ENCODE measurements at places on chromosomes 1 and 21.
A peak's percentile ranks its signal among the peaks of the same experiment; 100 is the strongest.

DNA sequence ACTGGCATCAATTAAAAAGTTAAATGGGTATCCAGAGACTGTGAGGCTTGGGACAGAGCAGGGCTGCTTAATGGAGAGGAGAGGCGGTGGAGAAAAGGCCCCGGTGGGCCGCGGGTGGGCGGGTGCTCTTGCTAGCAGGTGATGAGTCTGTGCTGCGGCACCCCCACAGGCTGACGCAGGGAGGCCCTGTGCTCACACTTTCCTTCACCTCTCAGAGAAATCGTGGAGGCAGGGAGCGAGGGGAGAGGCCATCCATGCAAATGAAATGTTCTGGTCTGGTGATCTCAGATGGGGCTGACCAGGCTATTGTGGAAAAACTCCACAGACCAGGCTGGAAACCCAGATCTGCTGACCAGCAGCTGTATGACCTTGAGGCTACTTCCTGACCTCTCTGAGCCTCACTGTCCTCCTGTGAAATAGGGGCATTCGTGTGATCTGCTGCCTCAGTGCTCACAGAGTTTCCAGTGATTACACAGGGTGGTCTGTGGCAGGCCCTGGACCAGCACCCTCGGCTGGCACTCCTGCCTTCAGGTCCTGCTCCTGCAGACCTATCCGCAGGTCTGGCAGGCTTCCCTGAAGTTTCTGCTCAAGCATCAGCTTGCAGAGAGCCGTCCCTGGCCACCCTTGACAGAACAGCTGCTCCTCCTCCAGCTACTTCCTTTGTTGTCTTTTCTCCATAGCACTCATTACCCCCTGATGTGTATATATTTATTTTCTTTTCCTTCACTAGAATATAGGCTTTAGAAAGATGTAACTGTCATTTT lies 89.2 kb downstream of the BEND5 start:
- peak; percentile 47 for DNase-seq

GRCh38 chr1:22090867-22091266 lies 38.4 kb downstream of the CDC42 start:
- no peak for DNase-seq

DNA sequence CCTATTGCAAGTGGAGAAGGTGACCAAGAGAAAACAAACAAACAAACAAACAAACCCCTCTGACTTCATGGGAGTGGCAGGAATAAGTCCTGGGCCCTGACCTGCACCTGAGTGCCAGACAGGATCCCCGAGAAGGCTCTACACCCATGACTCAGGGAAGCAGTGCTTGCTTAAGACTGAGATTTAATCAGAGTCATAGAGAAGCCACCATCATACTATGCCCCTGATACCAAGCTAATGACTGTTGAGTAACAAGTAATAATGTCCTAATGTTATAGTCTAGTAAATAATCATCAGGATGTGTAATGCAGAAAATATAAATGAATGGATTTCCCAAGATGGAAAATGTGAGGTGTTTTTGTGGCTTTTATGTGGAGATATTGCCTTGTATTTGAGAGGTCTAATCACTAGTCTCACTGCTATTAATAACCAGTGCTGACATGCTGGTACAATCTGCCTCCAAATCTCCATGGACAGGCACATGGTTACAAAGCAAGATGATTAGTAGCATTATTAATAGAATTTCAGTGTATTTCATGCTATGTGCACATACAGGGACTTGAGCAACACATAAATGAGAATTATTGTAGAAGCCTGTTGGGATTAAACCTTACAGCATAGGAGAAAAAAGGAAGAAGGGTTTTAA lies 1290.9 kb downstream of the MRPL39 start:
- DNase-seq: no peak

DNA sequence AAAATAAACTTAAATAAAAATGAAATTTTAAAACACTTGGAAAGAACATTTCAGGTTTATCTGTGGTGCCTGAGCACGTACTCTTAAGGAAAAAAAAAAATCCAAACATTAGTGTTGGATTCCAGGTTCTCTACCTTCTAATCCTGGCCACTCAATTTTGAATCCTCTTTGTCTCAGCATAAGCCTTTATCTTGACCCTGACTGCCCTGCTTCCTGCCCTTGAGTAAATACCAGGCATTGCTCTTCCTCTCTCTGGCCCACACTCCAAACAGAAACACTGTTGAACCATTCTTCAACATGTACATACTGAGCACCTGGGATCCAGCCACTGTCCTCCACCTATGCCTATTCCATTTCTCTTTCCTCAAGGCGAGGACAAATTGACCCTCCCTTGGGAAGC lies 11.4 kb upstream of the VANGL1 start:
- DNase-seq: no peak

DNA sequence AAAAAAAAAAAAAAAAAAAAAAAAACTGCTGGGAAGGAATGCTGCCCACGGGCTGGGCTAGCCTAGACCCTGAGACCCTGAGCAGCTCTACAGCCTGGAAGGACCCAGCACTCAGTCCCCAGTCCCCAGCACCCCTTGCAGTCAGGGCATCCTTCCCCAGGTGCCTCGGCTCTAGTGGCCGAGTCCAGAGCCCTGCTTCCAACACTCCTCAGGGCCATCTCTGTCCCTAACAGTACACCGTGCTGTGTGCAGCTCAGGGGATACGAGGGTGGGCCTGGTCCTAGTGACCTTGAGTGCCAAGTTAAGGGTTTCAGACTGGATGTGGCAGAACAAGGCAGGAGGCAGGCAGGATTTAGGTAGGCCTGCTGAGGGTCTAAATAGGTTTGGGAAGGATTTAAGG lies 50.2 kb upstream of the LRP8 start:
- DNase-seq: no peak

- no peak for DNase-seq
Measured at GRCh38 chr21:22728091-22728490, 1729.9 kb downstream of the NCAM2 start.

- no peak for DNase-seq
Measured at GRCh38 chr1:222950892-222951291, 136.1 kb downstream of the DISP1 start.

- DNase-seq: no peak
Measured at GRCh38 chr1:67242016-67242415, 65.7 kb upstream of the IL12RB2 start.

- no peak for DNase-seq
Measured at GRCh38 chr1:12516741-12517140, 101.3 kb downstream of the DHRS3 start.

GRCh38 chr21:45293220-45293725 lies 5.6 kb upstream of the POFUT2 start:
- no peak for DNase-seq

DNA sequence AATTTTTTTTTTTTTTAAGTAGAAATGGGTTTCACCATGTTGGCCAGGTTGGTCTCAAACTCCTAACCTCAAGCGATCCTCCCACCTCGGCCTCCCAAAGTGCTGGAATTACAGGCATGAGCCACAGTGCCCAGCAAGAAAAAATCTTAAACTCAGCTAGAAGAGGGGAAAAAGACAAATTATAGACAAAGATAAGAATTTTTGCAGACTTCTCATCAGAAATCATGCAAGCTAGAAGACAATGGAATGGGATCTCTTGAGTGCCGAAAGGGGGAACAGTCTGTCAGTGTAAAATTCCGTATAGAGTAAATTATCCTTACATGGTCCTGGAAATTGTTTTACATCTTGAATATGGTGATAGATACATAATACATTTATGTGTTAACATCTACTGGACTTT lies 294.4 kb downstream of the CAMTA1 start:
- no peak for DNase-seq

- DNase-seq: no peak
Measured at GRCh38 chr21:37341254-37341960, 25.2 kb upstream of the DYRK1A start.

DNA sequence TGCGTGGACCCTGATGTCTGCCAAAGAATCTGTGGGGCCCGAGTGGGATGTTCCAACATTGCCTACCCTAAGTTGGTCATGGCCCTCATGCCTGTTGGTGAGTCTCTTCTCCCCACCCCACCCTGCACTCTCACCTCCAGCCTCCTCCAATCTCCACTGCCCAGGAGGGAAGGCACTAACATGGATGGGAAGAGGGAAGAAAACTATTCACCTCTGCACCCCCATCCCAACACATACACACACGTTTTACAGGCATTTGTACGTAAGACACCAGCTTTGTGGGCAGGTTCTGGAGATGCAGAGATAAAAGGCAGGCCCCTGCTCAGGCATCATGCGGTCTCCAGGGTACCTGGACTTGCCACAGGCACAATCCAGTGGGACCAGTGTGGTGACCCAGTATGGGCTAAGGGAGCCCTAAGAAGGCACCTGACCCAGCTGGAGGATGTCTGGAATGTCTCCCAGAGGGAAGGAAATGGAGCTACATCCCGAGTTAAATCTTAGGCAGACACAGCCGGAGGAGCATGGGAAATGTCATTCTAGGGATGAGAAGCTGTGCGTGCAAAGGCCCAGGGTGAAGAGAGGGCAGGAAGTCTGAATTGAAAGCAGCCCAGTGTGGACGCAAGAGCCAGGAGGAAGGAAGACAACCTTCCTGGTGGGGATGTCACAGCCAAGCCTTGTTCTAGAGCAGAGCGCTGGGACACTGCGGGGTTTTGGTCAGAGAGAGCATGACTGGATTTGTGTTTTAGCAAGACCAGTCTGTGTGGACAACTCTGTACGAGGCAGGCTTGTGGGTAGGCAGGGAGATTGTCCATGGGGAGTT lies 11.4 kb downstream of the SLC5A9 start:
- DNase-seq: no peak

DNA sequence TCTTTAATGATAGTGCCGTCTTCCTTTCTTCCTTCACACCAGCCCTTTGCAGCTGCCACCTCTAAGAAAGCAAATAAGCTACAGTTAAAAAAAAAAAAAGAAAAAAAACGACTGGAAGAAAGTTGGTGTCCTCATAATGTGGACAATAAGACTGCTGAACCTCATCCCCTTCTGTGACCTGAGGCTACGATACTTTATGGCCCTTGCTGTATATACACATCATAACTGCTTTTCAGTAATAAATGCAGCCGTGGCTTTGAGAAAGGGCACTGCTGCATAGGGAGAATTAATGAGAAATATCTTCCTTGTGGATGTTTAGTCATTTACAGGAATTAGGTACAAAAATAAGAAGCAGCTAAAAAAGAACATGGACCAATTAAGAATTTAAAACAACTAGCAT lies 333.8 kb upstream of the ADGRL2 start:
- DNase-seq: no peak

- no peak for DNase-seq
Measured at GRCh38 chr1:43711524-43712386, 4.4 kb downstream of the ST3GAL3 start.

- DNase-seq: no peak
Measured at GRCh38 chr1:101079341-101079740, 53.8 kb upstream of the DPH5 start.

GRCh38 chr1:92538413-92539061 lies 51.8 kb upstream of the GFI1 start:
- no peak for DNase-seq

DNA sequence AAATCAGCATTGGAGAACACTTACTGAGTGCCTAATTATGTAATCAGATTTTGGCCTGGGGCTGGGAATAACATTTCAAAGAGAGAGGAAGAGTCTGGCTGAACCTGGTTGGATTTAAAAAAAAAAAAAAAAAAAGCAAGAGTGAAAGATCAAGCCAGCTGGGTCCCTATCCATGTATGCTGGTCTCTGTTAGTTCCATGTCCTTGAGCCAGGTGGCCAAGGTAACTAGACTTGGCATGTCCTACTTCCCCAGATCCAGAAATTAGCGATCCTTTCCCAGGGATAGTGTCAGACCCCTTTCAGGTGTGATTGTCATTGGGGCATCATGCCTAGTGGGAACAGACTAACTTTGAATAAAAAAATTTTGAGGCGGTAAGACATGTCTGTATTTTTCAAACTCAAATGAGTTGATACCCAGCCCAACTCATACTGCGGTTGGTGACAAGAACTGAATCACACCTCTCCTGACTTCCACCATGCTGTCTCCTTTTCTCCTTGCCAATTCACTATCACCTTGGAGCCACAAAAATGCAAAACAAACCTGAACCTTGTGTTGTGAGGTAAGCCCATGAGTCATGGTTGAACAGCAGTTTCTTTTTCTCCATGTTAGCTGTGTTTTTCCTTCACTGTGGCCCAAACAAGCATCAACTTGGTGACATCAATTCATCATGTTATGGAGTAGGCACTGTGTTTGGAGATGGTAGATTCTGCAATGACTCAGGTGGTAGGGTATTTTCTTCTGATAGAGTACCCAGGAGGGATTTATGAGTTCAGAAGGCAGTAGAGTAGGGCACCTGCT lies 24.5 kb upstream of the PPP2R5A start:
- no peak for DNase-seq

DNA sequence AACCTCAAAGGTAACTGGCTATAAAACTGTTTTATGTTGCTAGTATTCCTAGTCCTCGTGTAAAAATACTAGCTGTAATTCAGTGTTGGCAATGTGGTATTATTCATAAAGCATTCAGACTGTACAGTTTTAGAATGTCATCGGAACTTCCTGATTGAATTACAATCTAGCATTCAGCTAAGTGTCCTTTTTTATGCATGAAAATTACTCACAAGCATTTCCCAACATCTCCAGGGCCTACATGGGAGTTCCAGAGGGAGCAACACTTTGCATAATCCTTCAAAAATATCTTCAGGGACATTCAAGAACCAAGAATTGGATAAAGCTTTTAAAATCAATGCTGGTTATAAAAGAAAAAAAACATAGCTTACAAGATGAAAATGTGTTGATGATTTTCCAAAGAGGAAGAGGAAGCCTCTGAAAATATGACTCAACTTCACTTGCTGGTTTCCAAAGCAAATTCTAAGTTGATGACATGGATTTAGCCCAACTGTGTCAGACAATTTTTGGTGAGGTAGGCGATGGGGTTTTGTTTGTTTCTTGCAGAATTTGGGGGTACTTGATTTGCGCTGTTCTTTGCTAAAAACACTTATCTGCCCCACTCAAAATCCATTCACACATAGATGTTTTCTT lies 137.8 kb downstream of the SLC44A5 start:
- no peak for DNase-seq

GRCh38 chr1:21912038-21912758 lies 24.9 kb downstream of the HSPG2 start:
- no peak for DNase-seq

DNA sequence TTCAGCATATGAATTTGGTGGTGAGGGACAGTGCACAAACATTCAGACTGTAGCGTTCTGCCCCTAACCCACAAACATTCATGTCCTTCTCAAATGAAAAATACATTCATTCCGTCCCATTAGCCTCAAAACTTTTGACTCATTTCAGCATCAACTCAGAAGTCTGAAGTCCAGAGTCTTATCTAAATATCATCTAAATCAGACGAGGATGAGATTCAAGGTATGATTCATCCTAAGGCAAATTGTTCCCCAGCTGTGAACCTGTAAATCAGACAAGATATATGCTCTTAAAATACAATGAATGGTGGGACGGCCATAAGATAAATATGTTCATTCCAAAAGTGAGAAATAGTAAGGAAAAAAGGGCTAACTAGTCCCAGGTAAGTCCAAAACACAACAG lies 1195.6 kb upstream of the ADGRL4 start:
- no peak for DNase-seq

- no peak for DNase-seq
Measured at GRCh38 chr1:33099290-33100118, 18.6 kb downstream of the AZIN2 start.
